ENCODE measurements at places on chromosomes 12 and 14.

DNA sequence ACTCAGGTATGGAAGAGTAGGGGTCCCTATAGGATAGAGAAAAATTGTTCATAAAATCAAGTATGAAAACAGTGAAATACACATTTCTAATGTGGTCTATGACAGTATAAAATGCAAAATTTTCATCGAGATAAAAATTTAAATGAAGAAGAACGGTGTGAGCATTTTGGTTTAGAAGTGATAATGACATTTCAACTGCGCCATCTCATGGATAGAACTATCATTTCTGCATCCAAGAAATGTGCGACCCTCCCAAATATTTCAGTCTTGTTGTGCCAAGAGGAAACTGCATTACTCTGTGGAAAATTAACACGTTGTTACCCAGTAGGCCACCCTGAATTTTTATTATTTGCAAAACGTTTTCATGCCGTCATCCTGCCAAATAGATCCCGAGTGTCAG, 108.8 kb downstream of the CRACR2A start:
- no peak for DNase-seq

DNA sequence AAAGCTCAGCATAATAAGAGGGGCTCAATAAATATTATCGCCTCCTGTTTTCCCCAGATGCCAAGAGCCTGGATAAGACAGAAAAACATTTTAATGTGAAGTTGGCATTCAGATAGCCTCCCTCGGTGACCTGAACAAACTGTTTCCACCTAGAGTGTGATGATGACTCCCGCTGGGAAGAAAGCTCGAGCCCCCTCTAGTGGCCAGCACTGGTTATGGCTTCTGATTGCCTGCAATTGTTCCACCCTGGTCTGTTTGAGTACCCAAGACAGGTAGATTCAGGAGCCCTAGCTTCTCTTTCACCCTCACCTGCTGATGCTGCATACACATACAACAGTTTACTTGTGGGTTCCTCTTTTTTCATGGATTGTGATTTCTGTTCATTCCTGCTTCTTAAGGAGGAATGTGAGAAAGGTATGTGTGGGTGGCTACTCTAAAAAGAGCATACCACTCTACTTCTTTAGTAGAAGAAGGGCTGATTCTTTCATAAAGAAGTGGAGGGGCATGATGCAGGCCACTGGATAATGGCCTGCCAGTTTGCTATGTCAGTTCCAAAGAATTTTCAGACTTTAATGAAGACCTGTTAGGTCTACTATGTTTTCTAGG, 6.4 kb downstream of the ERG28 start:
- peak; percentile 92 for DNase-seq

DNA sequence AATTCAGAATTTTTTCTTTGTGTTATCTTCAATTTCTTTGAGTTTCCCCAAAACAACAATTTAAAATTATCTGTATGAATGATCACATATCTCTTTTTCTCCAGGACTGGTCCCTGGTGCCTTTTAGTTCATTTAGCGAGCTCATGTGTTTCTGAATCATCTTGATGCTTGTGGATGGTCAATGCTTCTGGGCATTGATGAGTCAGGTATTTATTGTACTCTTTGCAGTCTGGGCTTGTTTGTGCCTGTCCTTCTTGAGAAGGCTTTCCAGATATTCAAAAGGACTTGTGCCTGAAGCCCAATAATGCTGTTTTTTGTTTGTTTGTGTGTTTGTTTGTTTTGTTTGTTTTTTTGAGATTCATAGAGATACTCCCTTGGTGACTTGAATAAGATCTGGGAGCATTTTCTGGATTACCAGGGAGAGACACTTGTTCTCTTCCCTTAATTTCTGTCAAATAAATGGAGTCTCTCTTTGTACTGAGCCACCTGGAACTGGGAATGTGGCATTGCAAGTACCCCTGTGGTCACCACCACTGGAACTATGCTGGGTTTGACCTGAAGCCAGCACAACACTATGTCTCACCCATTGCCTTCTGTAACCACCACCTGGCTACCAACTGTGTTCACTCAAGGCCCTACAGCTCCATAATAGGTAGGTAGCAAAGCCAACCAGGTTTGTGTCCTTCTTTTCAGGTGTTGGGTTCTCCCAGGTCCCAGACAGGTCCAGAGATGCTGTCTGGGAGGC, 56.3 kb downstream of the SLC6A15 start:
- no peak for DNase-seq

DNA sequence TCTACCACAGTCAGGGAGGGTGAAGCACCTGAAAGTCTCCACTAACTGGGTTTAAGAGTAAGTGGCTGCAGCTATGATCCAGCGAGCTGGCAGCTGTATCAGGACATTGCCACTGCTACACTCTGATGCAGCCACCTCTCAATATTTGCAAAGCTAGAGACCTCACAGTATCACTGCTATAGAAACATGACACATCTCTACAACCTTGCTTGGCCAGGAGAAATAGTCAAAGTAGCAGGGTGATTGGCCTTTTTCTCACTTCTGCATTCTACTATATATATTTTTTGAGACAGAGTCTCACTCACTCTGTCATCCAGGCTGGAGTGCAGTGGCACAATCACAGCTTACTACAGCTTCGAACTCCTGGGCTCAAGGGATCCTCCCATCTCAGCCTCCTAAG, 9.3 kb upstream of the FMNL3 start:
- DNase-seq: no peak

- peak; percentile 71 for DNase-seq
Observed at GRCh38 chr12:119544765-119545625, 48.6 kb upstream of the TMEM233 start.

DNA sequence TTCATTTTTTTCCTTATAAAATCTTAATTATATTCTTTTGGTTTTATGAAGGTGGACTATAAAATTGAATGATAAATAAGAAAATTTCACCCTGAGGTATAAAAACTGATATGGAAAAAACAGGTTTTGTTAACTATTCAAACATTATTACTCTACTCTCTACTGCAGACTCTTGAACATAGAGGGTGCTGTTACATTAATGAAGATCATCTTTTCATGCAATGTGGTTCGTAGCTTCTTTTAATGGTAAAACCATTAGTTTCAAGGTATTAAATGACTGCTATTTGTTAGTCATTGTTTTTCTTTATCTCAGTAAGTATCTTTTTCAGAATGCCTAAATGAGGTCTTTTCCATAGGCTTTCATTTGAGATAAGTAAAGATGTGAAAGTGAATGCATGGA, 510.4 kb downstream of the SLC16A7 start:
- DNase-seq: no peak

GRCh38 chr14:101177301-101177971, 273.9 kb upstream of the RTL1 start:
- no peak for DNase-seq

- DNase-seq: no peak
Observed at GRCh38 chr12:61757831-61758505, 502.2 kb upstream of the USP15 start.

- no peak for DNase-seq
Observed at GRCh38 chr14:104805326-104805678, 4.4 kb downstream of the ZBTB42 start.

- DNase-seq: no peak
Observed at GRCh38 chr12:108806346-108806745, 51.0 kb downstream of the SSH1 start.

- no peak for DNase-seq
Observed at GRCh38 chr12:15131431-15131830, 89.8 kb downstream of the RERG start.

GRCh38 chr14:51242545-51243490, 2.8 kb downstream of the TMX1 start:
- DNase-seq: no peak

DNA sequence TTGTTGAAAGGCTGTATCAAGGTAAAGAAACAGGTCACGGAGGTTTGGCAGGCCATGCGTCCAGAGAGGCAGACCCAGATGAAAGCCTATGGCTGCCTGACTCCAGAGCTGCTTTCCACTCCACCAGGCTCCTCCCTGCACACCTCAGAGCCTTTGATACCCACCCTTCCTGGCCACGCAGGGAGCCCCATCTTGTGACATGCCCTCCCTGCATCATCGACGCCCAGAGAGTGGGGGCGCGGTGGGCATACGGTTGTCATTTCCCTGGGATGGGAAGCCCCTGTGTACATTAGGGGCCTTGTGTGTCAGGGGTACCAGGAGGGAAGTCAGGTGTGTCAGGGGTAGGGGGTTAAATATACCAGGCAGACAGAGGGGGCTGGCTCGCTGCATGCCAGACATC, 30.3 kb upstream of the GPR68 start:
- DNase-seq: no peak

DNA sequence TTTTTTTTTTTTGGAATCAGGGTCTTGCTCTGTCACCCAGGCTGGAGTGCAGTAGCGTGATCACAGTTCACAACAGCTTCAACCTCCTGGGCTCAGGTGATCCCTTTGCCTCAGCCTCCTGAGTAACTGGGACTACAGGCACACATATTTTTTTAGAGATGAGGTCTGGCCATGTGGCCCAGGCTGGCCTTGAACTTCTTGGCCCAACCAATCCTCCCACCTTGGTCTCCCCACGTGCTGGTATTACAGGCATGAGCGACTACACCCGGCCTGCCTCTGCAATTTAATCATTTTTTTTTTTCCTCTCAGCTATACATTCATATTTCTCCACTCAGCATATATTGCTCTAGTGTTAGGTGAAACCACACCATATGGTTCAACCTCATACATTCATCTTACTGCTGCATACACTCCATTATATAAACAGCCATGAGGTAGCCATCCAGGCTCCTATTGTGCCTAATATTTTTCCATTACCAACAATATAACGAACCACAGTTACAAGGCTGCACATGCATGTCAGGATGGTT, 7.1 kb downstream of the STX2 start:
- no peak for DNase-seq

DNA sequence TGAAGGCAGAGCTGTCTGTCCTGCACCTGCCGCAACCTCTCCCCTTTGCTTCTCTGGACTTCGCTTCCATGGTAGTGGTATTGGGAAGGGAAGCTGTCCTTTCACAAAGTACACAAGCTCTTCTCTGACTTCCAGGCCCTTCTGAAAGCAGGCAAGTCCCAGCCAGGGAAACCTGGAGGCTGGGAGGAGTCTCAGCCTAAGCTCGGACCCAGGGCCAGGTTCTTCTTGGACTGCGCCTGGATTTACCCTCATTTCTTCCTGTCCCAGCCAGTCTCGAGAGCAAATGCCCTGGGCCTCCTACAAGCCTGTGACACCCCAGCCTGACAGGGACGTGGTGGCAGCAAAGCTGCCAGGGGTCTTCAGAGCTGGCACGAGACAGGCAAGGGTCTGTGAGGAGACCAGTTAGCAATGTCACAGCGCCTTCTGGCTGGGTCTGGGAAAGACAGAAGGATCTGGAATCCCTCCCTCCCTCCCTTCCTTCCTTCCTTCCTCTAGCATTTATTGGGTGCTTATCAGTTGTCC, 22.4 kb downstream of the ISCA2 start:
- no peak for DNase-seq

DNA sequence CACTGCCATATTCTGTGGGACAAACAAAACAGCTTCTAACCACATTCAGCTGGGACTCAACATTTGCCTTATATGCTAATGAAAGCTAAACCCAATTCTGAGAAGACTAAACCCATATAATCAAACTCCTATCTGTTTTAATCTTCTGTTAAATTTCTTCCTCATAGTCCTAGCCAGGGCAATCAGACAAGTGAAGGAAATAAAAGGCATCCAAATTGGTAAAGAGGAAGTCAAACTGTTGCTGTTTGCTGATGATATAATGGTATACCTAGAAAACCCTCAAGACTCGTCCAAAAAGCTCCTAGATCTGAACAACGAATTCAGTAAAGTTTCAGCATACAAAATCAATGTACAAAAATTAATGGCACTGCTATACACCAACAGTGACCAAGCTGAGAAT, 157.1 kb downstream of the PHLDA1 start:
- DNase-seq: no peak

DNA sequence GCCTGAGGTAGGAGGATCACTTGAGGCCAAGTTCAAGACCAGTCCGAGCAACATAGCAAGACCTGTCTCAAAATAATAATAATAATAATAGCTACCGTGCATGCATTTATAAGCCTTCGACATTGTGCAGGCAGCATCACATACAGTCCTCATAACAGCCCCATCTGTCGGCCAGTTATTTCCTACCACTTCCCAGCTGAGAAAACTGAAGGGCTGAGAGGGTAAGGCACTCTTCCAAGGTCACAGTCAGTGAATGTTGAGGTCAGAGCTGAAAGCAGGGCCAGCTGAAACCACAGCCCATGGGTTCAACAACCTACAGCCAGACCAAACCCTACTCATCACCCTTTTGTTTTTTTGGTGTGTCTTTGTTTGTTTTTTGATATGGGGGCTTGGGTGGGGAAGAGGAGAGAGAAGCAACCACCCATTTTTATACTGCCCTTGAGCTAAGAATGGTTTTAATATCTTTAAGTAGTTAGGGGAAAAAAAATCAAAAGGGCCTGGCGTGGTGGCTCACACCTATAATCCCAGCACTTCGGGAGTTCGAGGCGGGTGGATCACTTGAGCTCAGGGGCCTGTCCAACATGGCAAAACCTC, 16.8 kb upstream of the ITPK1 start:
- peak; percentile 69 for DNase-seq

DNA sequence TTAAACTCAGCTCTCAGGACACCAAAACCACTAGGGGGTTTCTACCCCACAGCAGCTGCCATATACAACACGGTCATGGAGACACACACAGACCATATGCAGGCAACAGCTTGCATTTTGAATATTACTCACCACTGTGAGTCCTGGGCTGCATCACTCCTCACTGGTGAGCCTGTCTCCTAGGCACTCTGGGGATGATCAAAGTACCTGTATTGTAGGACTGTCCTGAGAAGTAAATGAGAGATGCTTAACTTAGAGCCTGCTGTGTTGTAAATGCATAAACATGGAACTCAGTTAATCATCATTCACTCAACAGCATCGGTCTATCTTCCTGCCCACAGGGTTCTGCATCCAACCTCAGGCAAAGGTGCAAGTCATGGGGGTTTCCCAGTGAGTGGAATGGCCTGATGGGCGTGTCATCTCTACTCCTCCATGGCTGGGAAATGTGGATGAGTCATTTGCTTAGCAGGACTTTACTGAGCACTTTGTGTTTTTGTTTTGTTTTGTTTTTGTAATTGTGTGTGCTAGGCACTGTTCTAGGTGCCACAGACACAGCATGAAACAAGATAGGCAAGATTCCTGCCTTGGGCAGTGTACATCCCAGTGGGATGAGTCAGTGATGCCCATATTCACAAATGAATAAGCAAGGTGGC, 1141.2 kb upstream of the TMEM132C start:
- DNase-seq: no peak

DNA sequence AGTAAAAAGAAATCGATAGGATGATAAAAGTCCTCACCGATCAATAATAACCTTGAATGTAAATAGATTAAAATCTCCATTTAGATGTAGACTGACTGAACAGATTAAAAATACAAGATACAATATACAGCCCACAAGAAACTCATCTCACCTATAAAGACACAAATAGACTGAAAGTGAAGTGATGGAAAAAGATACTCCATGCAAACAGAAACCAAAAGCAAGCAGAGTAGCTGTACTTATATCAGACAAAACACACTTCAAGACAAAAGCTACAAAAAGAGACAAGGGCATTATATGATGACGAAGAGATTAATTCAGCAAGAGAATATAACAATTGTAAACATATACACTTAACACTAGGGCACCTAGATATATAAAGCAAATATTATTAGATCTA, 444.8 kb downstream of the RGS6 start:
- DNase-seq: no peak

- DNase-seq: no peak
Observed at GRCh38 chr14:69755296-69755695, 11.6 kb upstream of the SRSF5 start.

- DNase-seq: no peak
Observed at GRCh38 chr12:51942056-51942455, 9.4 kb upstream of the ACVR1B start.

Data from sciatic nerve (tissue), 2 donors.